ENCODE measurements at places on chromosomes 16 and 17.

DNA sequence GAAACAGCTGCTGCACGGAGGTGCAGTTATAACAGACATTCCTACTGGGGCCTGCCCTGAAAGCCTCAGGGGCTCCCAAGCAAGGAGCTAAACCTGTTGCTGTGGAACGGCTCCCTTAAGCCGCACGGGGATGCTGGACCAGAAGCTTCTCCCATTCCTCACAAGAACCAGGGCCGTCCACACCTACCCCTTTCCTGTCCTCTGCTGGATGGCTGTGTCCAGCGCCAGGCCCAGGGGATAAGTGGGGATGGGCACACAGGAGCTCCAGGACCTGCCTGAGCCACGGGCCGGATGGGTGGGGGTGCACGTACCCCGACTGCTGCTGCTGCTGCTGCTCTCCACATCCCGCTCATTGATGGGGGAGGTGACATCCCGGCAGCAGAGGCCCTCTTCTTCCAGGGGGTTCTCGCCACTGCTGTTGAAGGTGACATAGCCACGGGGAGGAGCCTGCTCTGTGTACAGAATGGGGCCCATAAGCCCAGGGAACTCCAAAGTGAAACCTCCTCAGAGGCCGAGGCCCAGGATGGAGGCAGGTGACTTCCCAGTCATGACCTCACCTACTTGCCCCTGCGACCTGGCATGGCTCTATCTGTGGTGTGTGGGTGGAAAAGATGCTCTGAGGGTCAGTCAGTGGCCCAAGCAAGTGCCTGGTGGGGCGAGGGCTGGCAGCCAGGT lies 8.6 kb downstream of the NUDT16L1 start:
- no peak for DNase-seq

DNA sequence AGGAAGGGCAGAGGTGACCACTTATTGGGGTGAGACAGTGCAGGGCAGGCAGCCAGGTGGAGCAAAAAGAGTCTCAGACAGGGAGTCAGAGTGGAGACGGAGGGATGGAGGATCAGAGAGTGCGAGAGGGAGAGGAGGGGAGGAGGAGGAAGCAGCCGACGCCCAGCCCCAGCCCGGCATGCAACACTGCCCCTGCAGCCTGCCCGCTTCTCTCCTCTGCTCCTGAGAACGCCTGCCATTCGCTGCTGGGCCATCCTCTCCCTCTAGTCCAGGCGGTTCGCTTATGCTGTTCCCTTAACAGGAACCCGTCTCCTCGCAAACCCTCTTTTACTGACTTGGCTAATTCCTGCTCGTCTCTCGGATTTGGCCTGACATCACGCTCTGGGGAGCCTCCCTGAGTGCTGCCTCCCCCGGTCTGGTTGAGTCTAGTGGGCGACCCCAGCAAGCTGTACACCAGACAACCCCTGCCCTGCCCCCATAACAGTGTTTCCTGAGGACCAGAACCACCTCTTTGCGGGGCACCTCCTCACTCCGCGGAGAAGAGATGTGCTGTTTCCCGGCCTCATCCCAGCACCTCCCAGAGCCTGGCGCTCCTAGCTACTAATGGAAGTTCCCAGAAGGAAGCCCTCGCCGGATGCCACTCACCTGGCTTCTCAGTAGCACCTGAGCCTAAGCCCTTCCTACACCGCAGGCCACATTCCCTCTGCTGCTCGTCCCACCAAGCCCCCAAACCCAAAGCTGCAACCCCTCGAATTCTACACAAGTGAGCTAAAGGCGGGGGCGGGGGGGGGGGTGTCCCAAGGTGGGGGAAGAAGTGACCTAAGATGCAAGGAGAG lies 61.2 kb upstream of the CCL1 start:
- DNase-seq, result no peak

GRCh38 chr17:58309918-58310259 lies 18.7 kb downstream of the TSPOAP1 start:
- DNase-seq, result no peak

- DNase-seq, result no peak
These were observed 58.9 kb downstream of the CYTH1 start for GRCh38 chr17:78723001-78723796.

- DNase-seq, result no peak
These were observed 545.3 kb downstream of the XYLT1 start for GRCh38 chr16:16925432-16925831.

DNA sequence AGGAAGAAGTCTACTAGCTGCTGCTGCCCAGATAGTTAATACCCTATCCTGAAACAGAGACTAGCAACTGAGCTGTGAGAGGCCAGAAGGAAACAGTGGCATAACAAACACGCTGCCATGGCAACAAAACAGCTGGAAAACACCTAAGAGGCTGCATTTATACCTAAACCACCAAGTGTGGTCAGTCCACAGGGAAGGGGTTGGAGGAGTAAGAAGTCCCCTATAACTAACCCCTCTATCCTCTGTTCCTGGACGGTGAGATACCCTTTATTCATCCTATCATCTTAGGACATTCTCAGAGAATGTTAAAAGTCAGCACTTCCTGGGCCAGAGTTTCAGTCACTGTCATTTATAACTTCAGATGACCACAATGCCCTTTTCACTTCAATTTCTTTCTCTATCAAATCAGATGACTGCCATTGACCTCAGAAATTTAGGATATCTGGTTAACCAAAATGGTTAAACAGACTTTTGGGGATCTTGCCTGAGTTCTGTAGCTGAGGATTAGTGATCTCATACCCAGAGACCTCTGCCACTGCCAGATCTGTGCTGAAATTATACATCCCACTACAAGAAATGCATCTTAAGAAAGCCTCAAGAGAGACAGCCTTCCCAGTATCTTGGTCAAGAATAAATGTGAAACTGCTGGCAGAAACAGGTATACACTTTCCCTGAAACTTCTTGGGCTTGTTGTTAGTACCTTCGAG lies 36.2 kb downstream of the STH start:
- no peak for DNase-seq

DNA sequence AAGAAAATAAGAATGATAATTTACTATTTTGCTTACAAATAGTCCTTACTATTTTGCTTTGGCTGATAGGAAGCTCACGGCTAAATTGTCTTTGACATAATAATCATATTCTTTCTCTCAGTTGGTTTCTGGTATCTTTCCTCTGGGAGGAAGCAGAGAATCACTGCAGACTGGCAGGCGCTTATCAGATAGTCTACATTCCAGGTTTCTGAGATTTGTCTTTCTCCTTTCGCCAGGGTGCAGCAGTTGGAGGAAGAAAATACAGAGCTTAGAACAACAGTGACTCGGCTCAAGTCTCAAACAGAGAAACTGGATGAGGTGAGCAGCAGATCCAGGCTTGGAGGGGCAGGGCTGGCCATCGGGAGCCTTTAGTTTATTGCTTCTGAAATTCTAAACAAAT lies 136.1 kb downstream of the RAB11FIP4 start:
- DNase-seq, result no peak

DNA sequence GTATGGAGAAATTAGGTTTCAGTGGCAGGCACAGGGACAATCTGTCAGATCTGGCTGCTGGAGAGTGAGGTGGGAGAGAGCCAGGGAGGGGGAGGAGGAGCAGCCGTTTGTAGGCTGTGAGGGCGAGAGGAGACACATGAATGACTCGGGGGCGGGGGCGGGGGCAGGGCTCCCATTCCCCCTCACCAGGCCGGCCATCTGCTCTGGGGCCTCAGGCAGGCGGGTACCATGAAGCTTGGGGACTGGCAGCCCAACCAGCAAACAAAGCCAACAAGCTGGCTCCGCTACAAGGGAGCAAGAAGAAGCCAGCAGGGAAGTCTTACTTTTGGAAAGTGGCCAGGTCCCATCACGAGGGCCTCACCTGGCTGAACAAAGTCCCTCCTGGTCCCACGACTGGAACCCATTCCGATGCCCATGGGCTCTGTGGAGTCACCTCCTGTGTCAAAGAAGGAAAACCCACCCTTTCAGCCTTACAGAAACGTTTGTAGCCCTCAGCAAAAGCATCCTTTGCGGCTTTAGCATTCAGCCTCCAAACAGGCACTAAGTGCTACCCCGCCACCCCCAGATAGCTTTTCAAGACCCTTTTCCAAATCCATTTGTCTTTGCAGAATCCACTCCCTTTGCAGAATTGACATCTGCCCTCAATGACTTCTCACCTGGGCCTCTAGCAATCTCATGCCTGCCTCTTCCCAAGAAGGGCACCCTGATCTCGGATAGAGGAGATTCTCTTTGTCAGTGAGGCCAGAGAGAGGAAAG lies 9.2 kb upstream of the SSTR2 start:
- no peak for DNase-seq

- no peak for DNase-seq
These were observed 66.4 kb downstream of the SRCIN1 start for GRCh38 chr17:38539386-38539785.

- no peak for DNase-seq
These were observed 144.7 kb upstream of the CHMP6 start for GRCh38 chr17:80846932-80847331.

- peak; percentile 54 for DNase-seq
These were observed 162.7 kb upstream of the CDC42EP4 start for GRCh38 chr17:73474370-73474988.

- no peak for DNase-seq
These were observed 1.9 kb downstream of the HSDL1 start for GRCh38 chr16:84143081-84143480.

GRCh38 chr17:14389681-14390080 lies 88.8 kb downstream of the HS3ST3B1 start:
- DNase-seq, result no peak

- no peak for DNase-seq
These were observed 240.3 kb upstream of the N4BP1 start for GRCh38 chr16:48850097-48850770.

GRCh38 chr17:75783803-75784472 lies 668 bp upstream of the UNK start:
- DNase-seq, result no peak

- DNase-seq, result no peak
These were observed 239.2 kb upstream of the AXIN2 start for GRCh38 chr17:65800655-65801054.

Measured in H54 (cell line).